ENCODE measurements at places on chromosomes 1 and 21.

- DNase-seq, result no peak
Measured at GRCh38 chr1:81458186-81458585, 342.5 kb upstream of the ADGRL2 start.

DNA sequence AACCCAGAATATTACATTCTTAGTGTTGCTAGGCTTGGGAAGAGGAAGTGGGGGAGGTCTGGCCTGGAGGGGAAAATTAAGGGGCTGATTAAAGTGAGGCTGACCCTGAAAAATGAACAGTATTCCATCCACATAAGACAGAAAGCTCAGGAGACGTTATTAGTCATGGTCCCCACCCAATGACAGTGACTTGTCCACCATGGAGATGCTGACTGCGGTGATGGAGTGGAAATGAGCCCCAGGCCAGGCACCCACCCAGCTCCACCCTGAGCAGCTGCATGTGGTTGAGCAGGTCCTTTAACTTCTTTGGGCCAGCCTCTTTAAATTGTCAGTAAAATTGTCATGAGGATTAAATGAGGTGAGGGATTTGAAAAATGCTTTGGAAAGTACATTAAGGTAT is 1.4 kb upstream of the SPRR4 start:
- no peak for DNase-seq

DNA sequence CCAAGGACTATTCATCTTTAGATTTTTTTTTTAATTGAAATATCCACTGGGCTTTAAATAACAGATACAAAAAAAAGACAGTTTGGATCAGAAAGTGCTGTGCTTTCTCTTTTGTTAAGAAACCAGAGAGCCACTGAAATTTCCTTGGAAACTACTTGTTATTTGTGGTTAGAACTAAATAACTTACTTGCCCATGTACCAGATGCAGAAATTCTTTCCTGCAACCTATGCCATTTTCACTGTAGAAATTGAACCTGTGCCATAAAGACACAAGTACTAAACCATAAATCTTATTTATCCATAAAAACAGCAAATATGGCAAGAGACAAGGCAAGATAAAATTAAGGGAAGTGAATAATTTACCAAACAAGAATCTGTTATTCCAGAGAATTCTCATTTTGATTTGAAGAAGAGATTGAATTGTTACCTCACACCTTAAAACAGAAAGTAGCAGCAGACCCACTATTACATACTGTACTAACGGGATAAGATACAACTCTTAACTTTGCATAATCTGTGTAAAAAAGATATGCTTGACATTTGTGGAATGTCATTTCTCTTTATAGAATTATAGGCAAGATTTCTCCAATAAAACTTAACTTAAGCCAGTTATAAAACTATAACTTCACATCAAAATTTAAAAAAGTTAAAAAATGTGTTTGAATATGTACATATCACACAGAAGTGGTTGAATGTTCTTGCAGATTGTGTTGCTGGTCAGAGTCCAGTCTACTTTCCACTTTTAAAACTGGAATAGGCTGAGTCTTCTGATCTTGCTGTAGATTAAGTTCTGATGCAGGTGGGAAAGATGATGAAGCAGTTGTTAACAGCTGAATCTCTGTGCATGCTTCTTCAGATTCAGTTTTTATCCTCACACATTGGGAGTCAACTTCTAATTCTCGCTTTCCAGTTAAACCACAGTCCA is 6.3 kb upstream of the PHTF1 start:
- DNase-seq, result no peak

GRCh38 chr1:49728377-49728776 is 295.4 kb downstream of the AGBL4 start:
- no peak for DNase-seq

DNA sequence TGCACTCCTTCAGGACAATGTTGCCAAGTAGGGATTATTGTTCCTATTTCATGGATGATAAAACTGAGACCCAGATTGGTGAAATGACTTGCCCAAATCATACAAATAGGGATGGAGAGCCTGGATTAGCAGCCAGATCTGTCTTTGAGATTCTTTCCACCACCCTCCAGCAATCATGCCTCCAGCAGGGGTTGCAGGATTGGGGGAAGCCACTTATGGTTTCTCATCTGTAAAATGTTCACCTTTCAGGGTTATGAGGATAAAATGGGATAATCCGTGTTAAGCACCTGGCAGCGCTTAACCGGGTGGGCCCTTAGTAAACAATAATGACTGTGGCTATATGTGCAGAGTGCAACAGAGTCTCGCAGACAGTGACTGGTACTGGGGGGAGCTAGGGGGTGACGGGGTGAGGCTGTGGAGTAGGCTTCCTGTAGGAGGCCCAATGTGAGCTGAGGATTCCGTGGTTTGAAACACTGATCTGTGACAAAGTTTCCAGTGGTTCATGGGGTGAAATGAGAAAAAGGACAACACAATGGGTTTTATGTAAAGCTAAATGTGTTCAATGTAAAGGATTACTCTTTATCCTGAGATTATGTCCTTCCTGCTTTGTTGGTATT is 33.7 kb upstream of the FOXO6 start:
- DNase-seq, result no peak

GRCh38 chr1:67559222-67559700 is 125.7 kb upstream of the GADD45A start:
- no peak for DNase-seq

- no peak for DNase-seq
Measured at GRCh38 chr21:42555756-42556438, 42.2 kb downstream of the SLC37A1 start.

DNA sequence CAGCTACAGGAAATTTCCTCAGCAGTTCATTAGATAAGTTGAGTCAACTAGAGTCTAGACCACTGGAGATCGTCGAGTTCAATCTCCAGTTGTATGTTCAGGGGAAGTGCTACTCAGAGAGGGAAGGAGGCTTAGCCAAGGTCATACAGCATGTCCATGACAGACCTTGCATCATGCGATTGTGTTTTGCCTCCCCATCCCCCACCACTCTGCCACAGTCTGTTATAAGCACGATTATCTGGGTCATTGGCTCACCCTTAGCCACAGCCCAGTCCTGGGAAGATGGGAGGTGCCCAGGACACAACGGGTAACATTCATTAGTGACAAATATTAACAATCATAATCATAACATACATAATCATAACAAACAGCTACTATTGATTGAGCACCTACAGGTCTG is 18.9 kb upstream of the GRIK3 start:
- no peak for DNase-seq

DNA sequence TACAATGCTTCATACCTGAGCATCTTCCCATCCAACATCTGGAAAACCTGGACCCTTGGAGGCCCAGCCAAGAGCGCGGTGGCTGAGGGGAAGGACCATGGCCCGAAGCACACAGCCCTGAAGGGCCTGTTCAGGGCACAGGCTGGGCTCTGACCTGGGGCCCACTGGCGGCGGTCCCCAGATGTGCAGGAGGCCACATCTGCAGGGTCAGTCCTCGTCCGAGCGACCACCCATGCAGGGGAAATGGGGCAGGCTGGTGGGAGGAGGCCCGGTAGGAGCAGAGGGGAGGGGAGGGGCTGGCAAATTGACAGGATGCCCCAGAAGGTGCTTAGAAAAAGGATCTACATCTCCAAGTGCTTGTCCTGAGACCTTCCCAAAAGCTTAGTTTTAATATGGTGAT is 59.9 kb downstream of the DISP3 start:
- no peak for DNase-seq

GRCh38 chr1:99527545-99527944 is 118.4 kb upstream of the PALMD start:
- DNase-seq, result no peak

GRCh38 chr1:52915855-52916220 is 5.7 kb downstream of the ECHDC2 start:
- DNase-seq, result no peak

- no peak for DNase-seq
Measured at GRCh38 chr1:168482106-168482505, 61.7 kb downstream of the XCL2 start.

- no peak for DNase-seq
Measured at GRCh38 chr1:246265481-246265880, 241.6 kb downstream of the SMYD3 start.

DNA sequence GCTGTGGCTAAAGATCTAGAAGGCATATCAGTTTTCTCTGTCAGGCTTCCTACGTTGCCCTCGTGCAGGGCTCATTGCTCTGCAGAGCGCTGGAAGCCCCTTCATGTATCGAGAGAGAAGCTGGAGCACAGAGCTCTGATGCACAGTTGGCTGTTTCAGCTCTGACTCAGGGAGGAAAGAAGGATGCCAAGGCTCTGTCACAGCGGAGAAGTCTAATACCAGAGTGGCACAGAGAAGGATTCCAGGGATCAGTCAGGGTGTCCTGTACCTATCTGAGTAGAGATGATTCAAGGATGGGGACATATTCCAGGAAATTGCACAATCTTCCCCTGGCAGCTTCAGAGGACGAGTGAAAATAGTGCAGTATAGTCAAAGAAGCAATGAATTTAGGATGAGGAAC is 179.2 kb upstream of the FMN2 start:
- DNase-seq, result no peak

DNA sequence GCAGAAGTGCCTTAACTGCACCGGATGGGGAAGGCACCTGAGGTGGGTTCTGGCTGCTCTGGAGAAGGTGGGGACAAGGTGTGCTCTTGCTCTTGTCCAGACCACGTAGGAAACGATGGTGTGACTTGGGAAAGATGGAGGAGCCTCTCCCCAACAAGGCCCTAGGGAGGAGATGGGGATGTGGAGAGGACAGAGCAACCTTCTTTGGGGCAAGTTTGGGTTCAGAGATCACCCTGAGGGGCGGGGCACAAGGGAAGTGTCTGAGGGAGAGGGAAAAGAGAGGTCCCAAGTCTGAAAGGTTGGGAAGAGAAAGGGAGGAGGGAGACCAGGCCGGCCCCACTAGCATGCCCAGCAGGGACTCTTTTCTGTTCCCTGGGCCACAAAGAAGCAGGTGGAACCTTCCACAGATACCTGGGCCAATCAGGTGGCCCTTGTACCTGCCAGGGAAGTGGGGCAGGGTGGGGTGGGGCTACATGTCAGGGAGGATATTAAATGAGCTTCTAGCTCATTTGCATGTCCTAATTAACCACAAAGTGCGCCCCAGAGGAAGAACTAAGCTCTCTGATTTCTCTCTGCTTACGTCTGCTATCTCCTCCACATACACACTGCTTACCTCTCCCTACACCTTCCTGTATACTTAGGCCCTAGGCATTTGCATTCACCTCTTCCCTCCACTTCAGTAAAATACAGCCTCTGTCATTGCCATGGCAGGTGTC is 15.9 kb downstream of the INKA2 start:
- no peak for DNase-seq

DNA sequence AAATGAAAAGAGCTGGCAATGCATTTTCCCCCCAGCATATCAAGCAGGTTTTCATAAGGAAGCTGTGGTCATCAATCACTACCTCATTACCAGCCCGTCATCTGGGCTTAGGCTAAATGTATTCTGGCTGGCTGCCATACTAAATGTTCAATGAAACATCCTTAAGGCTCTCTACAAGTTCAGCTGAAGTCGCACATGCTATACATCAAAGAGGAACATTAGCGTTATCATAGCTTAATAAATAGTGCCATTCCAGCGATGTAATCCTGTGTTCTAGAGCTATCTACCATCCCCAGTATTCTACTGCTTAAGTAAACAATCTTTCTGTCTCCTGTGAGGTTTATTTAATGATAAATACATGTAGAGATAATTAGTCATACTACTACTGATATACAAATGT is 288.8 kb downstream of the DPYD start:
- no peak for DNase-seq

GRCh38 chr1:66370462-66370971 is 163.4 kb upstream of the SGIP1 start:
- no peak for DNase-seq

DNA sequence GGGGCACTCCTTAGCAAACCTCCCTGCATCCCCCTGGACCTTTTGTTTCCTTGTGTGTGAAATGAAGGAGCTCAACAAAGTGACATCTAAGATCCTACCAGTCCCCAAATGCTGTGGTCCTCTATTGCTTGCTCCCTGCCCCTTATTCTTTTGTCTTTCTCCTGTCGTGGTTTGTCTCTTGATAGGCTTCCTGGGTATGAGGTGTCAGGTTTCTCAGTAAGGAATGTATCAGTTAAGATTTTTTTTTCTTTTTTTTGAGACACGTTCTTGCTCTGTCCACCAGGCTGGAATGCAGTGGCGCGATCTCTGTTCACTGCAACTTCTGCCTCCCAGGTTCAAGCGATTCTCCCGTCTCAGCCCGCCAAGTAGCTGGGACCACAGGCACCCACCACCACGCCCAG is 16.8 kb downstream of the CNIH3 start:
- DNase-seq, result no peak

- DNase-seq, result no peak
Measured at GRCh38 chr1:71859806-71860205, 422.5 kb downstream of the NEGR1 start.

DNA sequence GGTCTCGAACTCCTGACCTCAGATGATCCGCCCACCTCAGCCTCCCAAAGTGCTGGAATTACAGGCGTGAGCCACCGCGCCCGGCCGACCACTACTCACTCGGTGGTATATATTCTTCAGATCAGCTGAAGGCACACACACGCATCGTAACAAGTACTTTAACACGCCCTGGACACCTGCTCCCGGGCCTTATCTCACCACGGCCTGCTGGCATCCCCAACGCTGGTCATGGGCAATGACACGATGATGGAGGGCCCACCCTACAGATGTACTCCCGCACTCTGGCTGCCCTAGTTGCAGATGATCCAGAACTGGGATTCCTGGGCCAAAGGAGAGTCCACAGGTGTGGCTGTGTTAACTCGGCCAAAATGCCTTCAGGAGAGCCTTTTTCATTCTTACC is 11.6 kb downstream of the UBE2J2 start:
- no peak for DNase-seq

- no peak for DNase-seq
Measured at GRCh38 chr1:82901561-82901960, 1097.4 kb downstream of the TTLL7 start.

- DNase-seq, result no peak
Measured at GRCh38 chr1:71492298-71493041, 411.6 kb upstream of the ZRANB2 start.

DNA sequence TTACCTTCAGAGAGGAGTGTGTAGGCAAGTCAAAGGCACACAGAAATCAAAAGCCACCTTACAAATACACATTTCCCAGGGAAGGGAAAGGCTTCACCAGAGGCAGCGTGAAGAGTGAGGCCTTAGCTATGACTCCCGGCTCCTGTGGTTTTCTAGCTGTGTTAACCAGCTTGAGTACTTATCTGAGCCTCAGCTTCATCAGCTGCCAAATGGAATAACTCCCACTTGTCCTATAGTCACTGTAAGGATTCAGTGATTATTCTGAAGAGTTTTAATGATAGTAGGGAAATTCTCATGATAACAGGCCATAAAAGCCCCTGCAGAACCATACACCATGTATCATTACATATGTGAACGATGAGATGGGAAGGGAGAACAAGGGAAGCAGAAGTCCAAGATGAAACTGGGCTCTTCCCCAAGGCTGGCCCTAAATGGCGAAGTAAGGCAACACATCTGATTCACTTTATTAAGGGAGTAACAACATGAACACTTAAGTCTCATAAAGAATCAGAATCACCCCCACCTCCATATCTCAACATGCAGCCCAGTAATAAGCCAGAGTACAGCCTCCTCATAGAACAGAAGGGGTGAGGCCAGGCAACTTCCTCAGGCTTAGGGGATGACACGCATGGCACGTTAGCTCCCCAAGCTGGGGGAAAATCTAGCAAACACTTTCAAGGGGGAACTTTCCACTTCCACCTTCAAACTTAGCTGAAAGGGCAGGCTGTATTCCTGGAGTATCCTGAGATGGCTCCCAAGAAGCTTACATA is 63.7 kb downstream of the SLC66A1 start:
- no peak for DNase-seq

GRCh38 chr1:29521811-29522580 is 285.7 kb downstream of the PTPRU start:
- DNase-seq, result no peak
